ENCODE measurements at places on chromosomes 1 and 21.

GRCh38 chr21:41187537-41188025 is 19.6 kb downstream of the BACE2 start:
- DNase-seq = no peak

DNA sequence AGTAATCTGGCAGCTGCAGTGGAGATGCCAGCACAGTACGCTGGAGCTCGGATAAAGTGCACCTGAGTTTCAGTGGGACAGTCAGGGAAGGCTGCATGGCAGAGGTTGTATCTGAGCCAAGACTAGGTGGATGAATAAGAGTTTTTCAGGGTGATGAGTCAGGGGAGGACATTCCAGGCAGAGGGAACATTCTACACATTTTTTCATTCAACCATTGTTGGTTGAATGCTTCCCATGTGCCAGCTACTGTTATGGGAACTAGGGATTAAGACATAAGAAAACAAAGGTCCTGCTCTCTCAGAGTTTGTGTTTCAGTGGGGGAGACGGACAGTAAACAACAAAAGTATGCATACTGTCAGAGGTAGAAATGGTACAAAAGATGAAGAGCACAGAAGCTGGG is 5.2 kb downstream of the LEPR start:
- DNase-seq = no peak

DNA sequence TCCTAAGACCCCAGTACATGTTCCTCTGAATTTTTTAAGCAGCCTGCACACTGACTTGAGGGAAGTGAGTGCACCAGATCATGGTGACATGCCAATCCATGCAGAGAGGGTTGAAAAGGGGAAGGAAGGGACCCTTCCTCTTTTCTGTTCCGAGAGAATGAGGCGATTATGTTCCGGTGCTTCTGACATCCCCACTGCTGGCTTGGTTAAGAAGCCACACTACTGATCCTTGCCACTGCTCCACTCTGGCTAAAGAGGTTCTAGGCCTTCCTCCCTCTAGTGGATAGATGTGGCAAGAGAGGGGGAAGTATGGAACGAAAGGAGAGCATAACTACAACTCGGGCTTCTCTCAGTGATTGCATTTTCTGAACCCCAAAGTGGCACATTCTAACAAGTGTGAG is 1.8 kb upstream of the CYB5R1 start:
- DNase-seq = peak; percentile 30

DNA sequence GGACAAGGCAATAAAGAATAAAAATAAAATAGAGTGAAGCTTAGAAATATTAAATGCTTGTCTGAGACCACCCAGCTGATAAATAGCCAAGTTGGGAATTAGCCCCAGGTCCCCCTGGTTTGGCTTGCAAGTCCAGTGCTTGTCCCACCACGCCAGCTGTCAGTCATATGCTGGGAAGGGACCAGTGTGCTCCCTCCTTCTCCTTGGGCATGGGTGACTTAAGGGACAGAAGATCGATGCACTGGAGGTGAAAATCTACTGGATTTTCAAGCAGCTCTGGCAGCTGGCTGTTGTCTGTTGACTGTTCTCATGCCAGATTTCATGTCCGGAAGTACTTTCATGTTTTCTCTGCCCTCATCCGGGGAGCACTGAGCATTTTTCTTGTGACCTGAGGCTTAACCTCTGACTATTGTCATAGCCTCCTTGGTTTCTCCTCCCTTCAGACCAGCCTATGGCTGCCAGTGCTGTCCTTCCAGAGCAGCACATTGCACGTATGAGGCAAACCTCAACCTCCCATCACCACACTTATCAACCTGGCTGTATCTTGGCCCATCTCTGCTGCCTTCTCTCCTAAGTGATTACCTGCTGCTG is 12.4 kb downstream of the LMOD1 start:
- DNase-seq = no peak

DNA sequence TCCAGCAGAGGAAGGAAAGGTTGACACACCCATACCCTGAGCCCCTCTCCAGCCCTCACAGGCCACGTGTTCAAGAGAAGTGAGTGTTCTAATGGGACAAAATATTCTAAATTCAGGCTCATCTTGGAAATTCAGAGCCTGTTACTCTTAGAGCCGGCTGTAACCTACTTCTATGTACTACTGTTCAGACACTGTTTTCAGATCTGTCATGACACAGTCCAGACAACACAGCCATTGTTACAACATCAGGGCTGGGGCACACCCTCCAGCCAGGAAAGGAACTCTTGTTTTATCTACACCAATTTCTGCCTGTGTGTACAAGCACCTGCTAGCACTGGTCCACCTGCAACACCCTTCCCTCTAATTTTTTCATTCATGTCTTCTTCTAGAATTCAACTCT is 145.4 kb upstream of the C8B start:
- DNase-seq = no peak

GRCh38 chr1:206508956-206509355 is 1.6 kb downstream of the RASSF5 start:
- DNase-seq = no peak

DNA sequence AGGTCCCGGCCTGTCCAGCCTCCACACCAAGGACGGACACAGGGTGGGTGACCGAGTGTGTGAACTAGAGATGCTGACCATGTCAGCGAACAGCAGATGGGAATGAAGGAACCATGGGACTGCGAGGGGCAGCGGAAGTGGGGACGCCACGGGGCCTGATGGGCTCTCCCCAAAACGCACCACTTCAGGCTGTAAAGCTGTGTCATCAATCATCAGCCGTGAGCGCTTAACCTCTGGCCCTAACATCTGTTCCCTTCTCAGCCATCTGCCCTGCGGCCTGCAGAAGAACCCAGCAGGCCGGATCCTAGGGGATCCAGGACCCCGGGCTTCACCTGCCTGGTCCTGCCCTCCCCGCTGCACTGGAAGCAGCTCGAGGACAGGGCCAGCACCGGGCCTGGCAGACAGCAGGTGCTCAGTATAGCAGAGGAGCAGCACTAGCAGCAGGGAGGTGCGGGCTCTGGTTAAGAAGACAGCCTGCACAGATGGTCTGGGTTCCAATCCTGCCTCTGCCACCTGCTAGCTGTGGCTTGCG is 58.7 kb downstream of the DMRTB1 start:
- DNase-seq = no peak

GRCh38 chr1:206521127-206521526 is 13.8 kb downstream of the RASSF5 start:
- no peak for DNase-seq

- no peak for DNase-seq
Observed at GRCh38 chr1:223143537-223144248, 645 bp upstream of the TLR5 start.

GRCh38 chr1:94633051-94633450 is 91.5 kb upstream of the F3 start:
- no peak for DNase-seq

DNA sequence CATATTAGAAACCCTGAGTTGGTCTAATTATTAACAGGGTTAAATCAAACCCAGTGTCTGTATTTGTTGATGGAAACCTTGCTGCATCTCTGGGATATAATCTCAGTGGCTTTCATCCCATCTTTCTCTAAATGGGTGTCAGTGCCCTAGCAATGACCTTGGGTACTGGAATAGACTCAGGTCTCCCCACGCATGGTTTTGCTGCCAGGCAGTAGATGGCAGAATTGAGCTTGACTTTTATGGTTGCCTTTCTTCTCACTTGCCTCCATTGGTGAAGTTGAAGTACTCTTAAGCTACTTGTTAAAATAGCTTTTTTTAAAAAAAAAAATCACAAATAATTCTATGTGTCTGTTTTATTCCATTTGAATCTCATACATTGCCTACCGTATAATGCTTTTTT is 81.8 kb upstream of the HMCN1 start:
- DNase-seq = no peak

- peak; percentile 46 for DNase-seq
Observed at GRCh38 chr21:36927719-36928117, 38.8 kb downstream of the HLCS start.

GRCh38 chr1:180271272-180272255 is 41.5 kb downstream of the LHX4 start:
- no peak for DNase-seq

GRCh38 chr1:225875044-225875815 is 7.0 kb downstream of the TMEM63A start:
- no peak for DNase-seq

- DNase-seq = no peak
Observed at GRCh38 chr1:47555306-47555705, 117.5 kb downstream of the FOXD2 start.

DNA sequence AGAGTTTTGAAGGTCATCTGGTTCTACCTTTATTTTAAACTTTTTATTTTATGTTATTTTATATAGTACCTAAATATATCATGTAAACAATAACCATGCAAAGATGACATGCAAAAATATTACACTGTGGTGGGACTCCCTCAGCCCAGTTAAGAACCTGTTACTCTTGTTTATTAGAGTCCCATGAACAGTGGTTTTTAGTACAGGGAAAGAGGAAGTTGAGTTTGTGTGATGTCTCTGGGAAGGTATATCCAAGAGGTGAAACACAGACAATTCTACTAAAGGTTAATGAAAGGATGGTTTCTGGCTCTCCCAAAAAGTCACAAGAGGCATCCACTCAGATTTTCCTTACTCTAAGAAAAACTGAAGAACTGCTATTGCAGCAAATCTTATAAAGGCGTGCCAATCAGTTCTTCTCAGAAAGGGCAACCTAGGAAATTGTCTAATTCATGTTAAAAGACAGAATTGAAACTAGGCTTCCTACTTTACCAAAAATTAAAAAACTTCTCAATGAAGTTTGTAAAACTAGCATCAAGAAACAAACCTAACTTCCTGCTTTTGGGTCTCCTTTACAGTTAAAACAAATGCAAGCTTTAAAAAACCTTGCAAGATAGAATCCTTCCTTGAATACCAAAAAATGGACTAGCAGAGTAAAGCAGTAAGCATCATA is 19.9 kb downstream of the GFI1 start:
- DNase-seq = no peak

DNA sequence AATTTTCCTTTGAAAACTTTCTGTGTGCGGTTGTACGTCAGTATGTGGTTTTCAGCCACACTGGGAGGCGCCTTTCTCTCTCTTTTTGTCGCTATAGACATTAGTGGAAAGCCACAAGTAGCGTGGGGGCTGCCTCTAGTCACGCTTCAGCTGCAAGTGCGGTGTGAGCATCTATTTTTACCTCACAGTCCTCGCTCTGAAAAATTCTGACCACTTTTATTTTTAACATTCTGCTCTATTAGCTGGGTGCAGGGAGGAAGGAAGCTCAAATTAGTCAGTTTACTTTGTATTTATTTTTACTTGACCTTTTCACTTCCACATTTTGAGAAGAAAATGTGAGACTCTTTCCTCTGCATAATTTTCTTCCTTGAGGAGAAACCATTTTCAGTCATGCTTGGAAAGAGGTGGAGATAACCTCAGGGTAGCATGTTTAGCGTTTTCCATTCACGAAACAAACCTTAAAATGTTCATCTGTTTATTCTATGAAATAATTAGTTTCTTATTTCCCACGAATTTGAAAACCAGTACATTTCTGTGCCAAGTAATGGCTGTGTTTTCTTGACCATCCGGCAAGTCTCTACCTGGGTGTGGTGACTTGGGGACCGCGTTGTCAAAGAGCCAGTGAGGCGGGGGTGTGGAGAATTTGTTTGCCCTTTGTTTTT is 35.6 kb downstream of the ADARB1 start:
- peak; percentile 55 for DNase-seq

DNA sequence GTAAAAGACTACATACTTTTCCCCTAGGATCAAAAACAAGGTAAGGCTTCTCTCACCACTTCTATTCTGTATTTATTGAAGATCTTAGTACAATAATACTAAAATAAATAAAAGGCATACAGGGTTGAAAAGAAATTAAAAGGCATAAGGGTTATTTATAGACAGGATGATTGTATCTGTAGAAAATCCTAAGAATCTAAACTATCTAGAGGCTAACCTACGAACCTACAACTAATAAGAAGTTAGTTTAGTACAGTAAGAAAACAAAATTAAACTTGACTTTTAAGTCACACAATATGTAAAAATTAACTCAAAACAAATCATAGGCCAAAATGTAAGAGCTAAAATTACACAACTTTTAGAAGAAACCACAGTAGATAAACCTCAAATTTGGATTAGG is 50.4 kb upstream of the ADAM30 start:
- DNase-seq = no peak

DNA sequence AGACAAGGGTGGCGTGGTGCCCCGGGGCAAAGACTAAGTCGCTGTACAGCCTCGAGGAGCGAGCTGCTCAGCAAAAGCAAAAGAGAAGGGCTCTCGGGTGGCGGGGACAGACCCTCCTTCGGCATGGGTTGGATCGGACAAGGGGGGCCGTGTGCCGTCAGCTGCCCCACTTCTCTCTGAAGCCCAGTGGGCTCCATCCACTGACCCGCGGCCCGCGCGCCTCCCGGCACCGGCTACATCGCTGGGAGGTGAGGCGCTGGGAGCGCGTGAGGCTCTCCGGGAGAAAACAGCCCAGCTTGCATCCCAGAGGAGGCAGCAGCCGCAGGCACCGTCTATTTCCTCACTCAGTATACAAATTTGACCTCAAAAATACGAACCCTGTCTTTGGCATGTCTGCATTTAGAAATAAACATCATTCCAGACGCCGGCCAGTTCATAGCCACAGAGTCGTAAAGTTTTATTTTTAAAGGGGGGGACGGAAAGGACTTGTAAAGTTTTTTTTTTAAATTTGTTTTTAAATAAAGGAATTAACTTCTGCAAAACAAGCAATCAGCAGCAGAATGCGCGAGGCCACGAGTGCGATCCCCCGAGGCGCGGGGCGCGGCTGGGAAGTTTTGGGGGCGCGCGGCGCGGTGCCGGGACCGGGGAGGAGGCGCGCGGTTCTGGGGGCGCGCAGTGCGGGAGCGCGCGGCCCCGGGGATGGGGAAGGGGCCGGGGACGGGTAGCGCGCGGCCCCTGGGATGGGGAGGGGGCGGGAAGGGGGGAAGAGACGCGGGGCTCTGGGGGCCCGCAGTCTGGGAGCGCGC is 689 bp upstream of the GPR137B start:
- peak; percentile 33 for DNase-seq

DNA sequence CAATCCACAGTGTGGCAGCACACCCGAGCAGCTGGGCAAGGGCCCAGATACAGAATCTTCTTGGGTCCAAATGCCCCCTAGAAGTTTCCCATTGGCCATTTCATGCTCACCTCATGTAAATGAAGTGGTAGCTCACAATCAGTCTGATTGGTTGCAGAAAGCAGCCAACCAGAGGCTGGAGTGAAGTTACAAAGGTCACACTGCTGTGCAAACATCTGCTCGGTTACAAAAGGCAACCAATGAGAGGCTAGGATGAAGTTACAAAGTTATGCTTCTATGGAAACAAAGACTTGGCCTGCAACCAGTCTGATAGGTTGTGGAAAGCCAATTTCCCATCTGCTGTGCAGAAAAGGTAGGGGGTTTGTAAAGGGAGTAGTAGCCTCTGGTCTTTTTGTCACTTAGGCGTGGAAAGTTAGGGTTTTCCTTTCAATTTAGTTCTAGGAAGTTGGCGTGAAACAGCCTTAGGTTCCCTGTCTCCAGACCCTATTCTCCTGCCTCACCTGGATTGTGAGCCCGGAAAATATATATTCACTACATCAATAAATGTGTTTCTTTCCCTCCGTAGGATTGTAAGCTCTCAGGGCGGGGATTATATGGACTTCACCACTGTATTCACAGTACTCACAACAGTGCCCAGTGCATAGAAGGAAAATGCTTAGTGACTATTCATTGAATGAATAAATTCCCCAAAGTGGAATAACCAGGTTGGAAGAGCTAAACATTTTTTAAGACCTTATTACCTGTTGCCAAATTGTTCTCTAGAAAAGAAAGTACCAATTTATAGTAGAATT is 91.9 kb downstream of the URB2 start:
- DNase-seq = no peak

Data from activated B cell treated with CpG ODN at 0.5 μM for 24 hours (primary cell).